Renal pelvis (tissue), 12 donors: ENCODE measurements at places on chromosomes 5 and 9.

- DNase-seq, result no peak
These were observed 30.7 kb downstream of the LHX2 start for GRCh38 chr9:124042201-124042721.

DNA sequence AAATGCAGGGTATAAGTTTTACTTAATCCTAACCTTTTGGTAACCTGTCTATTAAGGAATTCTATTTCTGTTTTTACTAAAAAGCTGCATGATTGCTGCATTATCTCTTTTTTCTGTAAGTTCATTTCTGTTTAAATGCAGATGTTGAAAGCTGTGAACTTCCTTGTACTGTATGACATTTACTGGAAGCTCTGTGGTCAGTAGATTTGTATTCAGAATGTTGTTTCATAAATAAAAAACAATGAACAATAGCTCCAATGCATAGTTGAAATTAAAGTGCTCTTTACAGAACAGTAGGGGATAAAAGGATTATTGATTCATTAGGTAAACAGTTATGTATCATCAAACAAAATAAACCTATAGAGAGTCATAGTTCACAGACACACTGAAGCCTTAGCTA, 46.5 kb upstream of the FKTN start:
- no peak for DNase-seq

DNA sequence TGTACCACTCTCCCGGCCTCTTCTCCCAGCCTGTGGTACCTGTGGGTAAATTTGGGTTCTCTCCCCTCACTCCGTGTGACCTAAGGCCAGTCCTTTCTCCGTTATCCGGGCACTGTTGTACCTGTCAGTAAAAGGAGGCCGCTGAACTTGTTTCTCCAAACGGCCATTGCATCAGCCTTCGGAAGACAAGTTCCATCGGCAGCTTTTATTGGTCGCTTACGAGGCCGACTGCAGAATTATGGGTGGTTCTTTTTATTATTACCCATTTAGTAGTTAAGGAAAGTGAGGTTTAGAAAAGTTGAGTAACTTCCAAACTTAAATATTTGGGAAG, 558 bp downstream of the GRPEL2 start:
- no peak for DNase-seq

GRCh38 chr9:19650312-19650711, 138.5 kb downstream of the SLC24A2 start:
- no peak for DNase-seq

- DNase-seq, result no peak
These were observed 69.4 kb upstream of the FBXL17 start for GRCh38 chr5:108451269-108451668.

- no peak for DNase-seq
These were observed 3.6 kb upstream of the RGMB start for GRCh38 chr5:98769959-98770208.

GRCh38 chr9:37343724-37344123, 78.8 kb upstream of the GRHPR start:
- no peak for DNase-seq

GRCh38 chr5:135695656-135696313, 117.0 kb upstream of the CXCL14 start:
- DNase-seq, result no peak
